Activated CD4-positive, alpha-beta T cell treated with anti-CD3 and anti-CD28 coated beads for 36 hours (primary cell): ENCODE measurements at places on chromosomes 3 and 15.

DNA sequence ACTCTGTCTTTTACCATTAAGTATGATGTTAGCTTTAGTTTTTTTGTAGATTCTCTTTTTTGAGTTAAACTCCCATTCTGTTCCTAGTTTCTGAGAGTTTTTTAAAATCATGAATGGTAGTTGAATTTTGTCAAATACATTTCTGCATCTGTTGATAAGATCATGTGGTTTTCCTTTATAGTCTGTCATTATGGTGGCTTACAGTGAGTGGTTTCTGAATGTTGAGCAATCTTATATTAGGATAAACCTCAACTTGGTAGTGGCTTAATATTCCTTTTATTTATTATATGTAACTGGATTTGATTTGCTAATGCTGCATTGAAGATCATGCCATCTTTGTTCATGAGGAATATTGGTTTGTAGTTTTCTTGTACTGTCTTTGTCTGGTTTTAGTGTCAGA, 34.8 kb downstream of the NEO1 start:
- H3K36me3 ChIP-seq, result no peaks in the 10 kb centered on the region
- no peak overlapping the region for H3K27ac ChIP-seq
- H3K4me1 ChIP-seq, result peaks cover 4% of the 10 kb centered on the region
- peaks cover 11% of the 10 kb centered on the region for H3K27me3 ChIP-seq

- H3K36me3 ChIP-seq, result no peaks in the 10 kb centered on the region
- no peaks in the 10 kb centered on the region for H3K27me3 ChIP-seq
- no peak overlapping the region for H3K4me3 ChIP-seq
- no peak overlapping the region for H3K27ac ChIP-seq
- DNase-seq, result no peak
- no peaks in the 10 kb centered on the region for H3K4me1 ChIP-seq
Measured at GRCh38 chr15:99749386-99749785, 16.1 kb upstream of the LYSMD4 start.

DNA sequence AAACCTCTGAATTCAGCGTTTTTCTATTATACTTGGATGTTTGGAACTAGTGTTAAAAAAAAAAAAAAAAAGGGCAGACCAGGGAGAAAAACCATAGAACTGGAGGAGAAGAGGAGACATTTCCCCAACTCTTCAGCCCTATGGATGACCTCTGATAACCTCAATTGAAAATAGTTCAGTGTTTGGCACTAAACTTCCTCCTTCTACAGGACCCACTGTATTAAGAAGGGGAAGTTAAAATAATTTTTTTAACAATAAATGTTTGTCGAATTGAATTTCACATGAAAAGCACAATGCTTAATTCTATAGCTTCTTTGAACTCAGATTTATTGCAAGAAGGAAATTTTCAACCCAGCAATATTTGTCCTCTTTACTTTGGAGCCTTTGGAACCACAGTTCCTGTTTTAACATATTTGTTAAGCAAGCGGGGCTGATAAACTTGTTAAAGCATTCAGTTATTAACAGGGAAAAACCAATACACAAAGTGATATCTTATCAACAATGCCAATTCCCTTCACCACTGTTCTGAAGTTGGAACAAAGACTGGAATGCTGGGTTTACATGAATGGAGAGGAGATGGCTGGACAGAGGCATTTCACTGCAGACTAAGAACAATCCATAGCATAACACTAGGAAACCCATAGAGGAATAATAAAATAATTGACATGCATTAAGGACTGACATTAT, 3.1 kb upstream of the A4GNT start:
- no peak overlapping the region for H3K27ac ChIP-seq
- H3K36me3 ChIP-seq, result no peaks in the 10 kb centered on the region
- no peak for DNase-seq
- H3K27me3 ChIP-seq, result peaks cover 6% of the 10 kb centered on the region

GRCh38 chr15:50137893-50138292, 18.9 kb upstream of the ATP8B4 start:
- H3K27me3 ChIP-seq, result no peaks in the 10 kb centered on the region
- H3K4me1 ChIP-seq, result peaks cover 48% of the 10 kb centered on the region
- H3K4me3 ChIP-seq, result no peak overlapping the region
- no peak for DNase-seq

DNA sequence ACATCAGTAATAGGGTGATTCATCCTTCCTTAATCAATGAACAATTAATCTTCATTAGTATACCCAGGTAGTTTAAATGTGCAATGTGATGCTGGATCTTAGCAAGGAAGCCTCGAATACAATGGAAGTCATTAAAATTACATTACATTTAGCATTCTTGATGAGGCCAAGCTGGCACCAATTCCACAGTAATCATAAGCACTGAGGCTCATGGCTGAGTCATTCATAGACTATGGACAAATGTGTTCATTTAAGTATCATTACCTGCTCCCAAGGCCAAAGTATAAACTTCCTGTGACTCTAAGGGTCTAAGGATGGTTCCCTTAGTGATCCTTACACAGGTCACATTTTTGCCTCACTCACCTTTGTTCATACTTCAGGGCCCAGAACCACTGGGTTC, 266.4 kb upstream of the CDIN1 start:
- no peaks in the 10 kb centered on the region for H3K27me3 ChIP-seq
- no peak for DNase-seq
- H3K36me3 ChIP-seq, result no peaks in the 10 kb centered on the region

DNA sequence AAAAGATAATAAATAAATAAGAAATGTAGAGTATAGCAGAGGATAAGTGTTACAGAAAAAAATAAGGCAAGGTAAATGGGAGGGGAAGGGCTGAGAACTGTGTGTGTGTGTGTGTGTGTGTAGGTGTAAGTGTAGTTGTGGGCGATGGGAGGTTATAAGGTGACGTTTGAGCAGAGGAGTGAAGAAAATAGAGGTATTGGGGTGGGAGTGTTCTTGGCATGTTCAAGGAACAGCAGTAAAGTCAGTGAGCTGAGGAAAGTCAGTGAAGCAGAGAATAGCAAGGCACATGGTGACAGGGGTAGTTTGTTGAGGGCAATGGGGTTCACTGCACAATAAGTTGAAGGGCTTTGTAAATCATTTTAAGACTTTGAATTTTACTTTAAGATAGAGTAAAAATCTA, 30.9 kb upstream of the ZNF148 start:
- peaks cover 12% of the 10 kb centered on the region for H3K27me3 ChIP-seq
- peaks cover 3% of the 10 kb centered on the region for H3K36me3 ChIP-seq
- no peak for DNase-seq
- no peak overlapping the region for H3K4me3 ChIP-seq
- no peak overlapping the region for H3K27ac ChIP-seq

DNA sequence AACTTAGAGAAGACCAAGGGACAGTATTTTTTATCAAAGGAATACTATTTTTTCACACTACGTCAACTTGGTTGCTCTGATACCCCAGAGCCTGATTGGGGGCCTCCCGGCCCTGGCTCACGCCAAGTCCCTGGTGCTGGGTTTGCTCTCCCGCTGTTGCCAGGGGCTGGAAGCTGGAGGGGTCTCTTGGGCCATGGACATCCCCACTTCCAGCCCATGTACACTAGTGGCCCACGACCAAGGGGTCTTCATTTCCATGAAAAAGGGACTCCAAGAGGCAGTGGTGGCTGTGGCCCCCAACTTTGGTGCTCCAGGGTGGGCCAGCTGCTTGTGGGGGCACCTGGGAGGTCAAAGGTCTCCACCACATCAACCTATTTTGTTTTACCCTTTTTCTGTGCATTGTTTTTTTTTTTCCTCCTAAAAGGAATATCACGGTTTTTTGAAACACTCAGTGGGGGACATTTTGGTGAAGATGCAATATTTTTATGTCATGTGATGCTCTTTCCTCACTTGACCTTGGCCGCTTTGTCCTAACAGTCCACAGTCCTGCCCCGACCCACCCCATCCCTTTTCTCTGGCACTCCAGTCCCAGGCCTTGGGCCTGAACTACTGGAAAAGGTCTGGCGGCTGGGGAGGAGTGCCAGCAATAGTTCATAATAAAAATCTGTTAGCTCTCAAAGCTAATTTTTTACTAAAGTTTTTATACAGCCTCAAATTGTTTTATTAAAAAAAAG, 20.3 kb upstream of the BSN start:
- H3K36me3 ChIP-seq, result peaks cover 22% of the 10 kb centered on the region
- H3K4me1 ChIP-seq, result peaks cover 11% of the 10 kb centered on the region
- no peaks in the 10 kb centered on the region for H3K27me3 ChIP-seq
- H3K4me3 ChIP-seq, result no peak overlapping the region

GRCh38 chr3:106229495-106230278, 360.9 kb upstream of the CBLB start:
- H3K27ac ChIP-seq, result peak overlapping the region; percentile 92
- DNase-seq, result no peak
- peaks cover 44% of the 10 kb centered on the region for H3K4me1 ChIP-seq
- H3K36me3 ChIP-seq, result peaks cover 30% of the 10 kb centered on the region
- H3K27me3 ChIP-seq, result no peaks in the 10 kb centered on the region
- no peak overlapping the region for H3K4me3 ChIP-seq

GRCh38 chr15:79376383-79376782, 55.8 kb upstream of the MINAR1 start:
- no peak overlapping the region for H3K4me3 ChIP-seq
- no peak for DNase-seq
- H3K27ac ChIP-seq, result no peak overlapping the region
- peaks cover 3% of the 10 kb centered on the region for H3K4me1 ChIP-seq

DNA sequence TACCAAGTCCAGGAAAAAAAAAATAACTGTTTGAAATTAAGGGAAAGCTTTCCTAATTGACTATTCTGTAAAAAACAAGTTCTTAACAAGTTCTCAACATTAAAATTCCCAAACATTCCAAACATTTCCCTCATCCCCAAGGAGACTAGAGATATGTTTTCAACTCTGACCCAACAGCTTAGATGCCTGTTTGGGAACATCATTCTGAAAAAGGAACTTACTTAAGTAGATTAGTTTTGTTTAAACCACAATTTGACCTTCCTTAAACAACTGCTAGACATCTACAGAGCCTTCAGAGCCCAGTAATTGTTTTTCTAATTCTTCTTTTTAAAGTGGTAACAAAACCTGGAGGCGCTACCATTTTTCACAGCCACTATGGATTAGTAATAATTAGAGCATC, 12.8 kb downstream of the UBR1 start:
- peaks cover 32% of the 10 kb centered on the region for H3K36me3 ChIP-seq
- H3K27me3 ChIP-seq, result no peaks in the 10 kb centered on the region
- no peak for DNase-seq
- no peak overlapping the region for H3K27ac ChIP-seq

GRCh38 chr3:139764936-139765335, 87.2 kb upstream of the NMNAT3 start:
- peaks cover 5% of the 10 kb centered on the region for H3K4me1 ChIP-seq
- no peak overlapping the region for H3K27ac ChIP-seq
- H3K36me3 ChIP-seq, result no peaks in the 10 kb centered on the region
- no peaks in the 10 kb centered on the region for H3K27me3 ChIP-seq

- H3K27ac ChIP-seq, result peak overlapping the region; percentile 62
- no peak for DNase-seq
- no peaks in the 10 kb centered on the region for H3K27me3 ChIP-seq
- peaks cover 33% of the 10 kb centered on the region for H3K4me1 ChIP-seq
Measured at GRCh38 chr3:27861046-27862036, 139.2 kb upstream of the EOMES start.

DNA sequence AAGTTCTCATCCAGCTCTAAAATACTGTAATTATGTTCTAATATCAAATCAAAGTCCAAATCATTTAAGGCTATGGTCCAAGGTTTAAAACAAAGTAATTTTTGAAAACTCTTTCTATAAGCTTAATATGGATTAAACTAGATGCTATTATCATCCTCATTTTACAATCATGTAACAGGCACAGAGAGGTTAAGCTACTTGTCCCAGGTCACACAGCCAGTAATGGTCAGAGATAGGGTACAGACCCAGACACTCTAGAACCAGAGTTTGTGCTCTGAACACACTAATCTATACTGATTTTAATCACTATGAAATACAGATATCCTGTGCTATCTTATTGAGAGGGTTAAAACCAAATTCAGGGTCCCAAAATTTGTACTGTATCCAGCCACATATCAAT, 44.8 kb downstream of the DENND4A start:
- peaks cover 21% of the 10 kb centered on the region for H3K36me3 ChIP-seq
- no peak overlapping the region for H3K4me3 ChIP-seq
- H3K4me1 ChIP-seq, result peaks cover 2% of the 10 kb centered on the region
- no peak overlapping the region for H3K27ac ChIP-seq
- no peak for DNase-seq

DNA sequence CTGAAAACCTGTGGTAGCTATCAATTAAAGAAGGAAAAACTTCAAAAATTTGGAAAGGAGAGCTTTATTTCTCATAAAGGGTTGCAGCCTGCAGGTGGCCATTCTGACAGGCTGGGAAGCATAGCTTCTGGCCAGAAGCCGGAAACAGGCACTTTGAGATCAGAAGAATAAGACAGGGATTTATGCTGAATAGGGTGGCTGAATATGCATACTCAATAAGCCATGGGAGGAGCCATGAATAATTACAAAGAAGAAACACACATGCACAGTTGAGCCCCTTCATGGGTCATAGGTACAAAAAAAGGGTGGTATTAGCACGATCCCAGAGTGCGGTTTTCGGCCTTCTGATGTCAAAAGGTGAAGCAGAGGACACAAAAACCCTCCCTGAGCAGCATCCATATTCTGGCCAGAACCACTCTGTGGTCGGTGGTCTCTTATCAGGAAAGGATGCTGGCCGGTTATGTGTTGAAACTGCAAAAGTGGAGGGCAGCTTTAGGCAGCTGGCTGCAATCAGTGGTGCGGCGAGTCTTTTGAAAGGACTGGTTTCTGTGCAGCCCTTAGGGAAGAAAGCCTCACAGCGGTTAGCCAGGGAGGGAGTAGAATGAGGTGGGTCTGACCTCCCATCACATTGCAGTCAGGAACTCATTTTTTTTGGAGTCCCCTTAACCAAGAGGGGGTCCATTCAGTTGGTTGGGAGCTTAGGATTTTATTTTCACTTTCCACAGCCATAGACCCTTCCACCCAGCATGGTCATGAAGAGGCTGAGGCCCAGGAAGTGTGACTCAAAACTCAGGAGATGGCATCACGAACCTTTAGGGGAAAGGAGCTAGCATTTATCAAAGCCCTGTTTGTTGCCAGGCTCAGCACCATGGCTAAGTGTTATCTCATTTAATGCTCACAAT, 34.7 kb upstream of the CCDC174 start:
- no peak overlapping the region for H3K27ac ChIP-seq
- DNase-seq, result no peak
- H3K36me3 ChIP-seq, result no peaks in the 10 kb centered on the region
- H3K4me3 ChIP-seq, result no peak overlapping the region
- H3K27me3 ChIP-seq, result peaks cover 17% of the 10 kb centered on the region
- no peaks in the 10 kb centered on the region for H3K4me1 ChIP-seq

- no peak for DNase-seq
- no peaks in the 10 kb centered on the region for H3K27me3 ChIP-seq
- H3K36me3 ChIP-seq, result no peaks in the 10 kb centered on the region
- H3K4me3 ChIP-seq, result no peak overlapping the region
Measured at GRCh38 chr3:144051211-144051610, 79.6 kb downstream of the DIPK2A start.
